Activated CD4-positive, alpha-beta T cell treated with anti-CD3 and anti-CD28 coated beads, Interleukin-2, amount 10 ng/mL, durations not matched to agents 7 days and 5 days (primary cell): ENCODE measurements at places on chromosomes 11 and 22.

DNA sequence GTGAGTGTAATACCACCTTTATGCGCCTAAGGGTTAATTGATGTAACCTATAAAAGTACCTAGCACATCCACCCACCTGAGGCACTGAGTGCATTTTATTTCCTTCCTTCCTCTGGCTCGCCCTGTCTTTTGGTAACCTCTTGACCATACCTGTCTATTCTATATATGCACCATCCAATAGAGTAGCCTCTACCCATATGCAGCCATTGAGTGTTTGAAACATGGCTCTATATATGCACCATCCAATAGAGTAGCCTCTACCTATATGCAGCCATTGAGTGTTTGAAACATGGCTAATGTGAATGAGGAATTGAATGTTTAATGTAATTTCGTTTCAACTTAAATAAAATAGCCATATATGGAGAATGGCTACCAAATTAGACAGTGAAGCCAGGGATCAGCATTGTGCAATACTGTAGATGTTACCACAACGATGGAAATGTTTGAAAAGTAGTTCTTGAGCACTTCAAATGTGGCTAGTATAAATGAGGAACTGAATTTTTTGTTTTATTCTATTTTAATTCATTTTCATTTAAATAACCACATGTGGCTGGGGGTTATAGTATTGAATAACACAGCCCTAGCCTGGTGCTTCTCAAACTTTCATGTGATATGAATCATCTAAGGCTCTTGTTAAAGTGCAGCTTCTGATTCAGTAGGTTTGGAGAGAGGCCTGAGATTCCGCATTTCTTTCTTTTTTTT is 33.8 kb downstream of the SLC35F2 start:
- no peaks in the 10 kb centered on the region for H3K27me3 ChIP-seq
- no peak for DNase-seq
- no peak overlapping the region for H3K4me3 ChIP-seq
- peaks cover 3% of the 10 kb centered on the region for H3K36me3 ChIP-seq
- H3K4me1 ChIP-seq, result no peaks in the 10 kb centered on the region
- no peak overlapping the region for H3K27ac ChIP-seq

DNA sequence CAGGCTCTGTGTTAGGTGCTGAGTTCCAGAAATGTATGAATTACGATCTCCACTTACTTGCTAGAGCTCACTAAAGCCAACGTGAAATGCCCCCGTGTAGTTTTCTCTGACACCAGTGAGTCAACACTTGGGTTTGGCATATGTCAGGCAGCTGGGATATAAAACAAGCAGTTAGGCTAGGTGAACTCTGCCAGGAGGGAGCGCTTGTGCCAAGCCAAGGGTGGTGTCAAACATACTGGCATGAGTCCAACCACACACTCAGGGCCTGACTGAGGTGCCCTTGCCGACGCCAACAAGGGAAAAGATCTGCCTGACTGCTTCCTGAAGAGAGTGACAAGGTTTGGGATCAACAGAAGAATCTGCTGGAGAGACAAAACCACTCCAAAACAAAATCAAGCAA is 167.8 kb upstream of the NARS2 start:
- H3K27me3 ChIP-seq, result peaks cover 5% of the 10 kb centered on the region
- no peak overlapping the region for H3K27ac ChIP-seq
- DNase-seq, result no peak

GRCh38 chr22:50418624-50419023 is 56.2 kb downstream of the SBF1 start:
- peaks cover 27% of the 10 kb centered on the region for H3K36me3 ChIP-seq
- DNase-seq, result no peak
- H3K27ac ChIP-seq, result no peak overlapping the region
- no peaks in the 10 kb centered on the region for H3K4me1 ChIP-seq
- H3K4me3 ChIP-seq, result no peak overlapping the region

DNA sequence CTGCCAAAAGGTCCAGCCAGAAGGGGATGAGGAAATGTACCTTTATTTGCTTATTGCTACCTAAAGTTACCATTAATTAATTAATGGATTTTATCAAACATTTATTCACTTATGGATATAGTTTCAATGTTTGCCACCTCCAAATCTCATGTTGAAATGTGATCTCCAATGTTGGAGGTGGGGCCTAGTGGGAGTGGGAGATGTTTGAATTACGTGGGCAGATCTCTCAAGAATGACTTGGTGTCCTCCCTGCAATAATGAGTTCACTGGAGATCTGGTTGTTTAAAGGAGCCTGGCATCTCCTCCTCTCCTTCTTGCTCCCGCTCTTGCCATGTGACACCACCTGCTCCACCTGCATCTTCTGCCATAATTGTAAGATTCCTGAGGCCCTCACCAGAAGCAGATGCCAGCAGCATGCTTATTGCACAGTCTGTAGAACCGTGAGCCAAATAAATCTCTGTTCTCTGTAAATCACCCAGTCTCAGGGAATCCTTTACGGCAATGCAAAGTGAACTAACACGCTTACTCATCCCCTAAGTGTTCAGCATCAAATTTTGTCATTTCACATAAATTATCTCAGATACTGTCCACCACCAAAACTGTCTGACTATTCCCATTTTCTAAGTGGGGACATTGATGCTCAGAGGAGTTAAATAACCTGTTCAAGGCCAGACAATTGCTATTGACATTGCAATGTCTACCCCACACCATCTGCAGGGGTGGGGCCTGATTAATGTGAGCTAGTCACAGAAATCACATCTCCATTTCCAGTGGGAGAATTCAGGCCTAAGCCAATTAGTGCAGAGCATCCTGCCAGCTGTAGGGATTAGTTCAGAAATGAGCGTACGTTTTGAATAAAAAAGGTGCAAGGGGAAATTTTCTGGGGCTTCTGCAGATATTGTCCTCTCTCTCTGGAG is 51.6 kb upstream of the SYN3 start:
- no peaks in the 10 kb centered on the region for H3K36me3 ChIP-seq
- H3K4me1 ChIP-seq, result no peaks in the 10 kb centered on the region
- H3K4me3 ChIP-seq, result no peak overlapping the region
- no peak for DNase-seq
- H3K27ac ChIP-seq, result no peak overlapping the region

DNA sequence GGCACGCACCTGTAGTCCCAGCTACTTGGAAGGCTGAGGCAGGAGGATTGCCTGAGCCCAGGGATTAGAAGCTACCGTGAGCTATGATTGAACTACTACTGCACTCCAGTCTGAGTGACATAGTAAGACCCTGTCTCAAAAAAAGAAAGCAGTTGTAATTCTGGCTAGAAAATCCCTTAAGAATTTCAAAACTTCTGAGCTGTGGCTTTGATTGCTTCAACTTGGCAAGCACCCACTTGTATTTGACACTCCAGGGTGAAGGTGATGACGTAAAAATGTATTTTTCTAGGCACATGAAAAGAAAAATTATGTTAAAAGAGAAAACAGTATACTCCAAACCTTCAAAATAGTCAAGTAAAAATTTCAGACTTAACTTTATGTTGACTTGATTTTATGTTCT is 23.6 kb upstream of the ALKBH3 start:
- H3K4me1 ChIP-seq, result no peaks in the 10 kb centered on the region
- H3K27ac ChIP-seq, result no peak overlapping the region
- no peaks in the 10 kb centered on the region for H3K27me3 ChIP-seq
- peaks cover 3% of the 10 kb centered on the region for H3K36me3 ChIP-seq
- no peak for DNase-seq

GRCh38 chr11:57786436-57786835 is 24.8 kb downstream of the CTNND1 start:
- no peaks in the 10 kb centered on the region for H3K27me3 ChIP-seq
- no peak for DNase-seq
- peaks cover 28% of the 10 kb centered on the region for H3K4me1 ChIP-seq
- no peak overlapping the region for H3K27ac ChIP-seq

GRCh38 chr11:120547811-120548681 is 36.5 kb downstream of the GRIK4 start:
- H3K4me3 ChIP-seq, result no peak overlapping the region
- peaks cover 5% of the 10 kb centered on the region for H3K27me3 ChIP-seq
- H3K4me1 ChIP-seq, result peaks cover 14% of the 10 kb centered on the region
- H3K36me3 ChIP-seq, result no peaks in the 10 kb centered on the region

DNA sequence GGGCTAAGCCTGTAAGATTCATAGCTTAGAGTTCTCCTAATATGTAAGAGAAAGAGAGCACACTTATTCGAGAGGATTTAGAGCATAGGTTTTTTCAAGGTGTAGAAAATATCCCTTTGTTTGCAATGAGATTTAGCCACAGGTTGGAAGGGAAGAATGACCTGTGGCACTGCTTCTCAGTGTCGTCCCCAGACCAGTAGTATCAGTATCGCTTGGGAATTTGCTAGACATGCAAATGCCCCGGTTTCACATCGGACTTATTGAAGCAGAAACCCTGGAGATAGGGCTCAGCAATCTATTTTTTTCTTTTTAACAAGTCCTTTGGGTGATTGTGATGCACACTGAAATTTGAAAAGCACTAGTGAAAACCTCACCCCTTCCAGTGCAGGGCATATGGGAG is 362.6 kb upstream of the C11orf87 start:
- DNase-seq, result no peak
- no peaks in the 10 kb centered on the region for H3K27me3 ChIP-seq
- H3K36me3 ChIP-seq, result no peaks in the 10 kb centered on the region
- no peak overlapping the region for H3K4me3 ChIP-seq

GRCh38 chr11:124670732-124671131 is 2.8 kb downstream of the SIAE start:
- DNase-seq, result peak; percentile 65
- H3K27me3 ChIP-seq, result no peaks in the 10 kb centered on the region
- H3K36me3 ChIP-seq, result peaks cover 4% of the 10 kb centered on the region
- H3K27ac ChIP-seq, result peak overlapping the region; percentile 39

GRCh38 chr11:109958131-109958820 is 134.9 kb upstream of the ZC3H12C start:
- no peaks in the 10 kb centered on the region for H3K36me3 ChIP-seq

- no peaks in the 10 kb centered on the region for H3K4me1 ChIP-seq
- peaks cover 13% of the 10 kb centered on the region for H3K27me3 ChIP-seq
- no peak overlapping the region for H3K27ac ChIP-seq
- H3K4me3 ChIP-seq, result no peak overlapping the region
- H3K36me3 ChIP-seq, result no peaks in the 10 kb centered on the region
Observed at GRCh38 chr11:45646275-45646927, 19.0 kb downstream of the CHST1 start.

DNA sequence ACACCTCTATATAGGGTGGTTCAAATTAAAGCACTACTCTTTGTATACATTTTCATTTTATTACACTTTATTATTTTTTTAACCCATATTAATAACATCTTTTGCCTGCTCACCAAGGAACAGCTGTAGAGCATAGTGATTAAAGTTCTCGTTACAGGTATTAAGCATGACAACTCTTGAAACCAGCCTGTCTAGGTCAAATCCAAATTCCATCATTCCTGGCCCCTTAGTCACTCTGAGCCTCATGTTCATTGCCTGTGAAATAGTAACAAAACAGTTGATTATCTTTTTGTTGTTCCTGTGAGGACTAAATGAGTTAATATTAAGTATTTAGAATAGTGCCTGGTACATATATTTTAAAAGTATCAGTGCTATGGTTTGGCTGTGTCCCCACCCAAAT is 334.5 kb downstream of the RAB38 start:
- H3K27ac ChIP-seq, result no peak overlapping the region
- H3K4me3 ChIP-seq, result no peak overlapping the region
- H3K27me3 ChIP-seq, result no peaks in the 10 kb centered on the region
- no peak for DNase-seq

DNA sequence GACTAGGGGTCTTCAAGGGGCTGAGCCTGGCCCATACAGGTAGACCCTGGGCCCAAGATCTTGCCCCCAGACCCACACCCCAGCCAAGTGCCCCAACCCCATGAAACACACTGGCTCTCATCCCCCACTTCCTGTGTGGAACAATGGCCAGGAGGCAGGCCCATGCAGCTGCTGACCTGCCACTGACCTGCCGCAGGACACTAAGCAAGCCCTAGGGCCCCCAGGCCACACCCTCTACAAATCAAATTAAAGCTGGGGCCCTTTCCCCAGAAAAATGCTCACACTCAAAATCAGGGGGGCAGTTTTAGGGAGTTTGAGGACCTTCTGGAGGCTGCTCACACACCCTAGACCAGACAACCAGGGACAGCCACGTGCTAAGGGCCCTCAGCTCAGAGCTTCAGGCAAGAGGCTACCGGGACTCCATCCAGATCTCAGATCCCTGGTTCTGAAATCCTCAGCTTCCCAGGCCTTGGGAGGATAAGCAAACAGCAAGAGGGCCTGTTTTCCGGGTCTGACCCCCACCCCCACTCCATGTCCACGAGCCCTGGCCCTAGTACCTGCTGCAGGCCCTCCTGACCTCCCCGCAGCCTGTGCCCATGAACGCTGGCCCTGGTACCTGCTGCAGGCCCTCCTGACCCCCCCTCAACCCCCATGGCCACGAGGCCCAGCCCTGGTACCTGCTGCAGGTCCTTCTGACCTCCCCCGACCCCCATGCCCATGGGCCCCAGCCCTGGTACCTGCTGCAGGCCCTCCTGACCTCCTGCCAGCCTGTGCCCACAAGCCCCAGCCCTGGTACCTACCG is 10.0 kb downstream of the CARD10 start:
- no peaks in the 10 kb centered on the region for H3K36me3 ChIP-seq
- H3K27ac ChIP-seq, result no peak overlapping the region
- peaks cover 5% of the 10 kb centered on the region for H3K27me3 ChIP-seq
- no peak overlapping the region for H3K4me3 ChIP-seq

- peaks cover 6% of the 10 kb centered on the region for H3K27me3 ChIP-seq
- no peak for DNase-seq
- H3K36me3 ChIP-seq, result no peaks in the 10 kb centered on the region
- H3K4me3 ChIP-seq, result no peak overlapping the region
- H3K27ac ChIP-seq, result no peak overlapping the region
Observed at GRCh38 chr11:65685981-65686380, 23.3 kb upstream of the RELA start.

GRCh38 chr11:62260261-62260953 is 9.6 kb upstream of the SCGB2A2 start:
- peaks cover 27% of the 10 kb centered on the region for H3K27me3 ChIP-seq
- peaks cover 1% of the 10 kb centered on the region for H3K4me1 ChIP-seq
- H3K4me3 ChIP-seq, result no peak overlapping the region
- no peak overlapping the region for H3K27ac ChIP-seq
- H3K36me3 ChIP-seq, result no peaks in the 10 kb centered on the region

DNA sequence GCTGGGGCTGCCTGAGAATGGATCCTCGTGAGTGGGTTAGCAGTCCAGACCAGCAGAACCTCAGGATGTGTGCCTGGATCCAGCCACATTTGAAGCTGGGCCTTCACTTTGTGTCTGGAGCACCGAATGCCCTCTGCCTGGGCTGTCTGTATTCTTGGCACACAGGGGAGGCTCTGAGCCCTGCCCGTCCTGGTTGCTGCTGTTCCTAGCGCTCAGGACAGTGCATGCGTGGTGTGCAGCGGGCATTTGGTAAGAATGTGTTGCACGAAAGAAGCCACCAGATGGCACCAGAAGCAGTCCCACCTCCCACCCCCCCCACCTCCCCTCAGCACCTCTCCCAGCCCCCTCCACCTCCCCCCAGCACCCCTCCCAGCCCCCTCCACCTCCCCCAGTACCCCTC is 4.1 kb upstream of the MAPK11 start:
- peaks cover 10% of the 10 kb centered on the region for H3K27me3 ChIP-seq
- no peak overlapping the region for H3K4me3 ChIP-seq
- peaks cover 13% of the 10 kb centered on the region for H3K4me1 ChIP-seq
- no peaks in the 10 kb centered on the region for H3K36me3 ChIP-seq
